ENCODE measurements at places on chromosomes 11 and 22.

DNA sequence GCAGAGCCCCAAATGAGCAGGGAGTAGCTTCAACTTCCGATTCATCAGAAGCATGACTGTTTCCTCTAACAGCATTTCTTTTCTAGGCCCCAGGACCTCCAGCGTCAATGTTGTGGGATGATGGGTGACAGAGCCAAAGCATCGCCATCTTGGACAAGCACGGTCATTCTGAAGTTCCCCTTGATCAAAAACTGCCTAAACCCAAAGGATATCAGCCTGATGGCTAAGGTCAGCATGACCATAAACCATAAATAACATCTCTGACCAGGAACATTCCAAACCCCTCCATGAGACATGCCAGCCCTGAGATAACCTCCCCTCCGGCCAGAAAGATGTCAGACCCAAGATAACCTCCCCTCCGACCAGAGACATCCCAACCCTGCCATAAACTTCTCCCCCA is 28.8 kb upstream of the TREH start:
- no peak for DNase-seq

- DNase-seq = no peak
Measured at GRCh38 chr11:90288212-90288821, 65.5 kb upstream of the CHORDC1 start.

DNA sequence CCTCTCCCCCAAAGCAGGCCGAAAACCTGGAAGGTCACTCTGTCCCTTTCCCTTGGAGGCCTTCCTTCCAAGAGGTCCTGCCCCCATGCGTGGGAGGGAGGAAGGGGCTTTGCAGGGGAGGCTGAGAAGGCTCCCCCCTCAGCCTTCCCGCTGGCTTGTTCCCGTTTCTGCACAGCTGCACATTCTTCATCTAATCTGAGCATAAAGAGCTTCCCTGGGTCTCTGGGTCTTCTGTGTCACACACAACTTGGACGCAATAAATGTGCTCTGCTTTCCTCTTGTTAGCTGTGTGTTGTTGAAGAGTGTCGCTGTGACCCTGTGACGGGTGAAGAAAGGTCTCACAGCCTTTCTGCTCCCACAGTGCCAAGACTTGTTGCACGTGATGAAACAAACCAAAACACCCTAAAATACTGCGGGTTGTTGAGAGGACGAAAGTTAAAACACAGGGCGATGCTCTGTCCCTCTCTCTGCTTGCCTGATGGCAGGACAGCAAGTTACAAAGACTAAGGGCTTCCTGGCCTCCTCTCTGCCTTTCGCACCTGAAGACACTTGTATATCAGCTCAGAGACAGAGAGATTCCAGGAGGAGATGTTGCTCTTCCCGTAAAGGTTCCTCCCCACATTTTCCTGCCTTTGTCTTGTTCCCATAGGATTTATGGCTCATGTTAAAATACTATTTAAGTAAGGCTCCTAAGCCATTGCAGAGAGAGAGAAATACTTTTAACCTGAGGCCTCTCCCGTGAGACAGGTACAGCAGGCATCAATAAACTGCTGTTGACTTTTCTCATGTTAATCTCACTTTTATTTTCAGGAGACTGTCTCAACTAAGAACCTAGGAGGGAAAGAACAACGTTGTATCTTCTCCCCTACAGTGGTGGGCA is 15.4 kb upstream of the IFITM3 start:
- no peak for DNase-seq

- no peak for DNase-seq
Measured at GRCh38 chr11:69567951-69568808, 72.8 kb upstream of the CCND1 start.

DNA sequence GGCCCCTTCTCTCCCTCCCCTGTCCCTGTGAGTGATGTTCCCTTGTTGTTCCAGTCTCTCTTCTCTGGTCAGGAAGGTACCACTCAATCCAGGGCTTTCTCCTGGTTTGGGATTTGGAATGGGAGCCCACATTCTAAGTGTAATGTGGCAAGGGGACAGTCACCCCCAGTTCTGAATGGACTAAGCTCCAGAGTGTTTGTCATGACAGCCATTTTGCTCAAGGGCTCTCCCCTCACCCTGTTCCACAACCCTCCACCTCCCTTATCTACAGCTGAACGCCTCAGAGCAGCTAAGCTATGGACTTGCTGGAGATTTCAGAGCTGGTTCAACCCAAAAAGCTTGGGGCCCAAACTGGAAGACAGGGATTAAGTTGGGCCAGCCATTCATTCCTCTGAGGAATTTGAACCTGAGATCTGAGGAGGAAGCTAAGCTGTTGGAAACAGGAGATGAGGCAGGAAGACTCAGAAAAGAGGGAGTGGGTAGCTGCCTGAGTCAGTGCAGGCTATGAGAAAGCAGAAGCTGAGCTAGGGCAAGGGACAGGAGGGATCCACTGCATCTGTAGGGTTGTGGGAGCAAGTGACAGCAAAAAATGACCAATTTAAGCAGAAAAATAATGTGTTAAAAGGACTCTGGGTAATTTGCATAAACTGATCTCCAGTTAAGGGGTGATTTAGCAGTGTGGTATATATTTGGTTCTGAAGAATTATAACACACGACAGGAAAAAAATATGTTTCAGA is 22.9 kb upstream of the FCHSD2 start:
- DNase-seq = no peak

DNA sequence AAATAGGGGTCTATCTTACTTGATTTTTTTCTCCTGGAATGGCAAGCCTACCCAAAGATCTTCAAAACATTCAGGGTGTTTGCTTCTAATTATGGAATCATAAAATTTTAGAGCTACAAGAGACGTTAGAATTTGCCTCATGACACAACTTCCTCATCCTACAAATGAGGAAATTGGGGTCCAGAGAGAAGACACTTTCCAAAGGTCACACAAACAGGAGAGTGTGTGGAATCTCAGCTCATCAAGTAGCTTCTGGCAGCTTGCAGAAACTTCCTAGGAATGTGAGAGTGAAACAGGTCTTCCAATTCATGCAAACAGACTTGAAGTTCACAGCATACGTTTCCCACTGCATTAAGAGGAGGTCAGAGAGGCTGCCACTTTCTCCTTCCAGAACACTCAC is 976.0 kb downstream of the OPCML start:
- DNase-seq = no peak

- no peak for DNase-seq
Measured at GRCh38 chr22:18070556-18071306, 7.1 kb upstream of the PEX26 start.

DNA sequence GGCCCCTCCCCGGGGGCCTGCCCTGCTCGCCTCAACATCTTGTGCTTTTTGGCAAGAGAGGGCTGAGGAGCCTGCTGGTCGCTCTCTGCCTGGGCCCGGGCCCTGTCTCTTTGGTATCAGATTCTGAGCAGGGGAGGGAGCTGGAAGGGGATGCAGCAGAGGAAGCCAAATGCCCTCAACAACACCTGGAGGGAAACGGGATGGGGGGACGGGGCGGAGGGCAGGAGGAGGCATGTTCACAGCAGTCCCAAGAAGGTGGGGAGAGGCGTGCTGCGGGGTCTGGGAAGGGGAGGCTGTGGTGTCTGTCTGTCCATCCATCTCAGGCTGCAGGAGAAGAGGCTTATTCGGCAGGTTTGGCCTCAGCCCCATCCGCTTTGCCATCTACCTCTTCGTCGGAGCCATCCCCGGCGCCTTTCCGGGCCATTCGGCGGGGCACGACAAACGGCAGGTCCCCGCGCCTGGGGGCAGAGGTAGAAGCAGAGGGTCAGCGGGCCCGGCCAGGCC is 29.4 kb downstream of the APOL1 start:
- no peak for DNase-seq

DNA sequence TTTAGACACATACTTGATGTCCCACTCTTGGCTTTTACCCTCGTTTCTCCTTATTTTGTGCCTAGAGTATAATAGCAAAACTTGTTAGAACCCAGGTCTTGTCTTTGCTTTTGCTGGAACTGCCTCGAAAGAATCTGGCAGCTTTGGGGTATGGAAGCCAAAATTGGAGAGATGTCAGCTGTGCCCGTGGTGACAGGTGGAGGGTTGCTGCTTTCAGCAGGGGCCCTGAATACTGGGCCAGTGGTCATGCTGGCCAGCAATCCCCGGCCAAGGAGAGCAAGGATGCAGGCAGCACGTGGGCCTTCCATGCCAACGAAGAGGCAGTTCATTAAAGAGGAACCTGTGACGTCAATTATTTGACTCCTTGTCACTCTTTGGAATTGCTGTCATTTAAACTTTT is 181.1 kb downstream of the HIPK3 start:
- DNase-seq = no peak

DNA sequence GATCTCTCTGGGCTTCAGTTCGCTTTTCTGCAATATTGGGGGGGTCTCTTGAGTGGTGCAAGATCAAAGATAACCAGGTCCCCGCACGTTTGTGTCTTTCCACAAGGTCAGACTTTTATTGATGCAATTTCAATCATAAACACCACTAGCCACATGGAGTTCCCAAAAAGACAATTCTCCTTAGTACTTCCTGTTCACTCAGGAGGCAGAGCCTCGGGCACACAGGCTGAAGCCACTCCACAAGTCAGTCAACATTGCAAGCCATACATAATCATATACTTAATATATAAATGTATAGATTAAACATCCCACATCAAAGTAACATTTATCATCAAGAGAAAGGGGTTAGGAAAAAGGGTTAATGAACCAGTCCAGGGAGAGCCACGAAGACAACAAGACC is 12.0 kb downstream of the ST14 start:
- DNase-seq = no peak

- no peak for DNase-seq
Measured at GRCh38 chr22:36356708-36357624, 30.8 kb downstream of the MYH9 start.

GRCh38 chr11:35304900-35305460 is 114.4 kb downstream of the SLC1A2 start:
- DNase-seq = no peak

- DNase-seq = no peak
Measured at GRCh38 chr11:120184946-120185705, 25.7 kb upstream of the OAF start.

DNA sequence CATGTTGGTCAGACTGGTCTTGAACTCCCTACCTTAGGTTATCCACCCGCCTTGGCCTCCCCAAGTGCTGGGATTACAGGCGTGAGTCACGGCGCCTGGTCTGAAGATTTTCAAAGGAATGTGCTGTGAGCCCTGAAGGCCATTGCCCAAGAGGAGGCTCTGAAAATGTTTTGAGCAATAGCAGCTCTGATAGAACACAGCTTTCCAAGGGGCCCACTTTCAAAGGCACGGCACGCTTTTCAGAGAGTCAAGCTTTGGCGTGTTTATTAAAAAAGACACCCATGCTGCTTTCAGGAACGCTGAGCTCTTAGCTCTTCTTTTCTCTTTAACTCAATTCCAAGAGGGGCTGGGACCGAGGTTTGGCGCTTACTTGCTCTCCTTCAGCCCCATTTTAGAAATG is 73.8 kb upstream of the CDON start:
- DNase-seq = no peak

DNA sequence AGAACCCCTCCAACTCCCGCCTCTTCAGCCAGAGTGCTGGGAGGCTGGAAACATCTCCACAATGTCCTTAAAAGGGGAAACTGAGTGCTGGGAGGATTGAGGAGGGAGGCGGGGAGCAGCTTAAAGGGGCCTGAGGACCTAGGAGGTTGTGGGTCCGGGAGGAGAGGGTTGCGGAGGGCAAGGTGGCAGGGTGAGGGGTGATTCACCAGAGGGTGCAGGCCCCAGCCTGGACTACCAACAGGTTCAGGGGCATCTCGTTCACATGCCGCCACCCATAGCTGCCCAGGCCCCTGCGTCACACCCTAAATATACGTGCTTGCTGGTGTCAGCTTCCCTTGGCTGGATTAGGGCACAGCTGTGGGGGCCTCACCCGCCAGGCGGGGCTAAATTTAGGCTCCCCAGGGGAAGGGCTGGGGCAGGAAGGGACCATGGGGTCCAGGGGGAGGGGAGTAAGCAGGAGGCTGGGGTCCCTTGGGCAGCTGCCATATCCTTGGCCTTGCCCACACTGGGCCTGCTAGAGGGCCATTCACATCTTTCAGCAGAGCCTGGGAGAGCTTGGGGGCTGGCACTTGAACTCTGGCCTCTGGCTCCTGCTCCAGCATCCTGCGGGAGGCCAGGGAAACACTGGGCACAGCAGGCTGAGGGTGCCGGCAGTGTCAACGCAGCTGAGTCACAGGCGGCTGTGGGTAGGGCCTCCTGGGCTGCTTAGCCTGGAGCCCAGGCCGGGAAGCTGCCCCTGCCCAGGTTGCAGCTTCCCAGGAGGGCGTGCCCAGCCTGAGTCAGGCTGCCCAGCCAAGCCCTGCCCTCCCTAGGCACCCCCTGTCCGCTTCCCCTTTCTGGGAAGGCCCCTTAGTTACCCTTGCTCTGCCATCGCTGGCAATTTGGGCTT is 1.3 kb downstream of the EHBP1L1 start:
- DNase-seq = no peak

DNA sequence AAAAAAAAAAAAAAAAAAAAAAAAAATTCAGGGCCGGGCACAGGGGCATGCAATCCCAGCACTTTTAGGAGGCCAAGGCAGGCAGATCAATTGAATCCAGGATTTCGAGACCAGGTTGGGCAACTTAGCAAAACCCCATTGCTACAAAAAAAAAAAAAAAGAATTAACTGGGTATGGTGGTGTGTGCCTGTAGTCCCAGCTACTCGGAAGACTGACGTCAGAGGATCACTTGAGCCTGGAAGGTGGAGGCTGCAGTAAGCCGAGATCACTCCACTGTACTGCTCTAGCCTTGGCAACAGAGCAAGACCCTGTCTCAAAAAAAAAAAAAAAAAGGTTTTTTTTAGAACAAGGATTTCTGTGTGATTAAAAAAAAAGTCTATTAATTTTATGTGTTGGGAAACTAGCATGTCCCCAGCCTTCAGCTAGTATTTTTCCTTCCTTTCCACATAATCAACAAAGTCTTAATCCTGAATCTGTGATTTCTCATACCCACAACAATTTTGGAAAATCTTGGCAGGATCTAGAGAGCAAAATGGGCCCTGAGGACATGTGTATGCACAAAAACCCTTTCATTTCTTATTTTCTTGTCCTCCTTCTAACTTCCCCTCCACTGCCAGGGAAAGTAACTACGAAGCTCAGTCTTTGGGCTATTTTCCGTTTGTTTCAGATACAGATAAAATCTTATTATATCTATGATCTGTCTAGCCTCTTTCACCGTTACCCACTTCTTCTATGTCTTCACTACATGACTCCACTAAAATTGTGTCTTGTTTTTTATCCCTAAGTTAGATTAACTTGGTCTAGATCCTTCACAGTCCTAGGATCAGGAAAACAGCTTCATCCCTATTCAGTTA is 5.7 kb upstream of the AMBRA1 start:
- no peak for DNase-seq

DNA sequence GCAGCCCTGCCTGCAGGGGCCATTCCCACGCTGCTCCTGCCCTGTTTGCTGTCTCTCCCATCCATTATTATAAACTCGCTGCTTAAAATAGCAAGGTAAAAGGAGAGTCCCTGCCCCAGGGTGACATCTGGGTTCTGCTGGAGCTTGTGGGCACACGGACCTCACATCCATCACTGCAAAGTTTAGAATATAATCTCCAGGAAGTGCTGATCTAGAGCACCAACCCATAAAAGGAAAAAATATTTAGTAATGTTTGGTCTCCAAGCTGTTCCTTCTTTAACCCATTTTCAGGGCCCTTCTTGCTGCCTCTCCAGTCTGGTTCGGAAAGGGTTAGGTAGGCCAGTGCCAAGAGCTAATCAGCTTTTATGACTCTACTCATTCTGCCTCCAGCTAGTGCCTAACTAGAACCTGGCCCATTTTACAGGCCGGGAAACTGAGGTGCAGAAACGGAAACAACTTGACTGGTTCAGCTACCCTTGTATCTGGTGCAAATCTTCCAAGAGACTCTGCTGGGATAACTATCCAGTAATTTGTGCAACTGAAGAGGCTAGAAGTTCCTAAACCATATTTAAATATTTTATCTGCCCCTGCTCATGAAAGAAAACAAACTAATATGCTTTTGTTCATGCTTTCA is 37.5 kb downstream of the IRAG1 start:
- DNase-seq = no peak
